ENCODE measurements at places on chromosomes 2 and 18.
A peak's percentile ranks its signal among the peaks of the same experiment; 100 is the strongest.

- DNase-seq = no peak
These were observed 105.4 kb upstream of the FAM117B start for GRCh38 chr2:202529389-202529788.

GRCh38 chr2:1307670-1308069, 105.6 kb upstream of the TPO start:
- DNase-seq = no peak

DNA sequence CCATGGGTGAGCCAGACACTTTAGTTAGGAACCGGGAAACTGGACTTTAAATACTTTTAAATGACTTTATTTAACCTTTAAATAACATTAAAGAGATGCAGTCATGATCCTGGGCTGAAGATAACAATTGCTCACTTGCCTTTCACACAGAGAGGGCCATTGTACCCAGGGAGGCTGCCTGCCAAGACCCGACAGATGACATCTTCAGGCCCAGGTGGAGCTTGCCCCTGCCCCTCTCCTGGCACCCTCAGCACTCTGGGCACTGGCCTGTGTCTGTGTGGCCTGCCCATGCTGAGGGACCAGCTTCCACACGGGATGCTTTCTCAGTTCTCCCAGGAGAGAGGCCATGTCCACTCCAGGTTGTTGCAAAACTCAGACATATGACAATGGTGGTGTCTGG, 216.4 kb upstream of the MYT1L start:
- DNase-seq = no peak

DNA sequence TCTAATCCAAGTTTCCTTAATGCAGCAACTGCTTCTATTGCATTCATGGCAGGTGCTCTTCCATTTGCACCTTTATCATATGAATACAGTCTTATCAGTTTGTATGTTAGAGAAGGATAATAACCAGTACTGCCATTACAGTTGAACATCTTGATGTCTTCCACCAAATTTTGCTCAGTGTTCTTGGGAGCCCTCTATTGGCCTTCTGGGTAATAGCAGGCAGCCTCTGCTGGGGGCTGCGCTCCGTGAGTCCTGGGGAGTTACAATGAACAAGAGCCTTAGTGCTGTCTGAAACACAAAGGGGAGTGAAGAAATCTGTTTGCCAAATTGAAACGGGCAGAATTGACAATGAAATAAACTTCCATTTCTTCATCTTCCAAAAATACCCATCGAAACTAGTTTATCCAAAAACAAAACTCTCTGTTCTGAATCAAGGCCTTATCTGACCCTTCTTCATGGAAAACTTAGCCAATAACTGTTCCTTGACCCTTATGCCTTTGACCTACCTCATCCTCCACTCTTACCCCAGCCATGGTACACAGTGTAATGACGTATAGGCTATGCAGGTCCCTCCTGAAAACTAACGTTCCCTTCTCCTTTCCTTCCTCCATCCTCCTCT, 79.9 kb downstream of the ALK start:
- peak; percentile 11 for DNase-seq

DNA sequence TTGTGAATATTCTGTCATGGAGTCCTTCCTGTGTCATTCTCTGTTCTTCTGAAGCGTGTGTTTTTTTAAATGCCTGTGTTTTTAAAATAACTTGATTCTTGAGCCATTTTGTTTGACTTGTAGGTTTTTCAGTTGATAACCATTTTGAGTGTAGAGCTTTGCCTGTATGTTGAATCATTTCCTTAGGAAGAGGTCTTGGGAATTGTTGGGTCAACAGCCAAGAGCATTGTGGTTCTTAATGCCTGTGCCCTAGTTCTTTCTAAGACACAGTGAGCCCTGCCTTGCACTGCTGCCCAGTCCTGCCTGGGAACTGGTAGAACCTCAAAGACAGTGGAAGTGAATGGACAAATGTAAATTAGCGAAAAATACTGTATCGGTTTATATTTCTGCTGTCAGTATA, 25.9 kb downstream of the RAB12 start:
- DNase-seq = no peak

DNA sequence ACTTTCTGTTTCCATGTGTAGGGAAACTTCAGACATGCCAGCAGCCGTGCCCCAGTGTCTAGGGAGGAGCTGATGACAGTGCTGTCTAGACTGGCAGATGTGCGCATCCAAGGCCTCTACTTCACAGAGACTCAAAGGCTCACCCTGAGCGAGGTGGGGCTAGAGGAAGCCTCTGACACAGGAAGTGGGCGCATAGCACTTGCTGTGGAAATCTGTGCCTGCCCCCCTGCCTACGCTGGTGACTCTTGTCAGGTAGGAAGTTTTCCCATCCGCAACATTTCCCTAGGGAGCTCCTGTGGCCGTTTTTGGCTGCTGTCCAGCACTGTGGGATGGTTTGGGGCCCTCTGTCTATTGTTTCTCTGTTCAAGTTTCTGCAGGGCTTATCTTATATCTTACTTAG, 143.1 kb upstream of the TTC39C start:
- DNase-seq = no peak

GRCh38 chr2:207873794-207874193, 104.1 kb upstream of the FZD5 start:
- no peak for DNase-seq

GRCh38 chr2:168526641-168527040, 70.6 kb downstream of the CERS6 start:
- DNase-seq = no peak

DNA sequence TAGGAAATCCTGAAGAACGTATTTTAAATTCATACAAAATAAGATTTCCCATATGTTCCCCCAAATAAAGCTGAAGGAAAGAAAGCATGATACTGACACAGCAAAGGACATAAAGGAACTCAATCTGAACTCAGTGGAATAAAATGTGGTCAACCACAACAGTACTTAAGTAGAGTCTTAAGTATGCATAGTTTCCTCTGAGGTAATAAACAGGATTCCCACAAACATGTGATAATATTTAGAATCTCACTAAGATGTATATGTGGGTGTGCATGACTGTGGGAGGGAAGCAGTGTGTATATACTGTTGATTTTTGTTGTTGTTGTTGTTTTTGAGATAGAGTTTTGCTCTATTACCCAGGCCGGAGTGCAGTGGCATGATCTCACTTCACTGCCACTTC, 69.3 kb downstream of the NOL10 start:
- DNase-seq = no peak

DNA sequence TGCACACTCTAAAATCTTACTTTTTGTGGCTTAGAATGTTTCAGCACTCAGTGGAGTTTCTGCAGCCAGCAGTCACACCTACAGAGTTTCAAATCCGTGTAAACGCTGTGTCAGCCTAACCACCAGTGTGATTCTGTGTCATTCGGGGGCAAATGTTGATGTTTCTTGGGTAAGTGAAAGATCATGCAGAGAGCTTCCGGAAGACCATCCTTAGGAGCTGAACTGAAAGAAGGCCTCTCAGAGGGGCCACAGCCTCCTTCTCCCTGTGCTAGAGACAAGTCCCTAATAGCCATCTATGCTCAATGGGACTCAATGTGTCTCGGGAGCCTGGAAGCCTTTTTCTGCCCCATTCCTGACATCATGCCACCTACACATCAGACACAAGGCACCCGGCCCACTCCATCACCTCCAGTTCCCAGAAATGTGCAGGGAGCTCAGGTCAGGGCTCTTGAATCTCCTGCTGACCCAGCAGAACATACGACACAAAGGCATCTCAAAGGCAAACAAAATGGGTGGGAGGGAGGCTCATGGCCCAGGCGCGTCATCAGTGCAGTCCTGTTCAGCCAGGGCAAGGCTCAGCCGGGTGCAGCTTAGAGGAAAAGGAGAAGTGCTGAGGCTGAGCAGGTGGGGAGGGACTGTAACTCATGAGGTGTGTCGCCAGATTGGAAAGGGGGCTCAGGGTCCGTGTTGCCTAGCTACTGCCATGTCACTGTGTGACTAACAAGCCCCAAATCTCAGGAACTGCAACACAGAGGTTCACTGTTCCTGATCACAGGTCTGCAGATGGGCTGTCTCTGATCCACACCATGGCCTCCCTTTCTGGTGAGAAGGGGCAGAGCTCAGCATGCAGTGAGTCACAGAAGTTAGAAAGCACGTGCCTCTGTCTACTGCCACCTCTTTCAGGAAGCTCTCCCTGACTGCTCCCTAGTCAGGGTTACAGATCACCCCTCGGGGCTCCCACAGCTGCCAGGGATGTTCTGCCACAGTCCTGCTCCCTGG, 82.0 kb downstream of the SMAD7 start:
- no peak for DNase-seq

DNA sequence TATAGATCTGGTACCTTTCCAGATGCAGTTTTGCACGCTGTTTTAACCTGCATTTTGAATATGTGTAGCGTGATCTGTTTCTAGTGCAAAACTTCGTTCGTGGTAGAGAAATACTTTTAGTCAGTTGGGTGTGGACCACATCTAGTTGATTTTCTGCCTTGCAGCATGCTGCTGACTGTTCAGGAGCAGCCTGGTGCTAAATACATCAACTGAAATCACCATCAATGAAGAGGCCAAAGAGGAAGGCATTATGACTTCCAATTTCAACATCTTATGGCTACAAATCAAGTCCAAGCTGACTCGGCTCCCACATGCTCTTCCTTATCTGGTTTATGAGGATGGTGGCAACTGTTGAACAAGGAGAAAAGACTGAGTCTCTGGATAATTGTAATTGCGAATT, 298.5 kb downstream of the ZNF521 start:
- DNase-seq = no peak

- peak; percentile 81 for DNase-seq
These were observed 108.8 kb downstream of the SLC4A3 start for GRCh38 chr2:219736209-219736608.

- no peak for DNase-seq
These were observed 1.2 kb upstream of the MZT2A start for GRCh38 chr2:131493199-131493968.

DNA sequence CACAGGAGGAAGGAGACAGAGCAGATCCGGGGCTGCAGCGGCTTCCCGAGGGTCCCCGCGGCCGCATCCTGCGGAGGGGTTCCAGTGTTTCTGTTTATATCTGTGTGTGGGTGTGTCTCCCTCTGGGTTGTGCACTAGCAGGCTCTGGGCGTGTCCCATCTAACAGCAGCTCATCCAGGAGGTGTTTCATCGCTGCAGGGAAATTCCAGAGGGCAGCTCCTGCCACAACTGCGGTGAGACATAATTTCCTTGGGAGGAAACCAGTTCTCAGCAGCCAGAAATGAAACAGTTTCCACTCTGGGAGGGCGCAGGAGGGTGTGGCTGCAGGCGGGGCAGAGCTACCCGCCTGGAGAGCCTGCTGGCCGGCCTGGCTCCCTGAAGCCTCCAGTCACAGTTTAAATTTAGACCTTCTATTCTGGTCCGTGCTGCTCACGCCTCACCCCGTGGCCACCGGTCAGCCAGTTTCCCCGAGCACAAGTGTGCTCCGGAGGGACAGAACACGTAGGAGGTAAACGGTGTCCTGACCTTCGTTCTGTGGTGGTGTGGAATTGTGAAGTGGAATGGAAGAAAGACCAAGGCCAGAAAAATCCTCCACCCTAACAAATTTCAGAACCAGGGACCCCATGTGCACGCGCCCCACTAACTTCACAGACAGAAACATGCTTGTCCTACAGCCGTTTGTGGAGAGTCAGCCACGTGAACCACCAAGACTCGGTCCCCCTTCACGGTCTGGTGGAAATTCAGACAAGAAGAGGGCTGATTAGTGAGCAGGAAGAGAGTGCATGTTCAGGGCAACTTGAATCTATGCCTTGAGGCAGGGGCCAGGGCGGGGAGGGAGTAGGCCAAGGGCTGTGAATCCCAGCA, 50.2 kb downstream of the TEX44 start:
- DNase-seq = no peak

GRCh38 chr18:65725251-65726050, 25.4 kb upstream of the CDH7 start:
- DNase-seq = no peak

- no peak for DNase-seq
These were observed 33.3 kb upstream of the TTC27 start for GRCh38 chr2:32594573-32594972.

- no peak for DNase-seq
These were observed 129.4 kb downstream of the MYO5B start for GRCh38 chr18:50065527-50065926.

DNA sequence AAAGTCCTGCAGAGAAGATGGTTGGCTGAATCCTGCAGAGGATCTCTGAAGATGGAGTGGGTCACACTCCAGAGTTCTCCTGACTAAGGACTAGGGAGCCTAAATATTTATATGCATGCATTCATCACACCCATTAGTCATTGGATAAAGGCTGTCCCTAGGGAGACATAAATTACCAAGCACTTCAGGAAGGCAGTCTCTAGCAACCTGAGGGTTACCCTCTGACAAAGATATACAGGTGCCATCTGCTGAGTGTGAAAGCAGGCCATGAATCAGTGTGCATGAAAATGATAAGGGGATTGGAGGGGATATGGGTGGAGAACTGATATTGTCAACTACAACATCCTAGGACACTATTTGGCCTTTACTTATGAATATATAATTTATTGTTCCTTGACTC, 294.8 kb upstream of the DDX18 start:
- DNase-seq = no peak

- DNase-seq = no peak
These were observed 107.5 kb upstream of the TMEM18 start for GRCh38 chr2:784753-785152.

GRCh38 chr2:65103013-65103715, 26.7 kb downstream of the RAB1A start:
- peak; percentile 20 for DNase-seq

DNA sequence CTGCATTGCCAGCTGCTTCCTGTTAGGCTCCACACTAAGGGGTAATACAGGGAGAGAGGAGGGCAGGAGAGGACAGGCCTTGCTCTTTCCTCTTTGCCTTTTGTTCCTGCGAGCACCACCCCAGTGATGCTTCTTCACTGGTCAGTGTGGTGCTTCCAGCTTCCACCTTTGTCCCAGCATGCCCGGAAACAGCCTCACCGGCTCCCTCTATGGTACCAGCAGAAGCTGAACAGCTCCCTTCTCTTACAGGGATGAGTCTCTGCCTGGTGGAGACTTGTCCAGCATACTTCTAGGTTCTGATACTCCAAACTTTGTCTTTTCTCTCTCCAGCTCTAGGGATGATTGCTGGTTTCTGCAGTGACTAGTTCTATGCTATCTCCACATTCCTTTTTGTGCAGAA, 413.3 kb downstream of the TSN start:
- DNase-seq = no peak
